ENCODE measurements at places on chromosomes 12 and 14.
A peak's percentile ranks its signal among the peaks of the same experiment; 100 is the strongest.

GRCh38 chr12:20440408-20440807 is 72.1 kb downstream of the PDE3A start:
- no peak for DNase-seq

DNA sequence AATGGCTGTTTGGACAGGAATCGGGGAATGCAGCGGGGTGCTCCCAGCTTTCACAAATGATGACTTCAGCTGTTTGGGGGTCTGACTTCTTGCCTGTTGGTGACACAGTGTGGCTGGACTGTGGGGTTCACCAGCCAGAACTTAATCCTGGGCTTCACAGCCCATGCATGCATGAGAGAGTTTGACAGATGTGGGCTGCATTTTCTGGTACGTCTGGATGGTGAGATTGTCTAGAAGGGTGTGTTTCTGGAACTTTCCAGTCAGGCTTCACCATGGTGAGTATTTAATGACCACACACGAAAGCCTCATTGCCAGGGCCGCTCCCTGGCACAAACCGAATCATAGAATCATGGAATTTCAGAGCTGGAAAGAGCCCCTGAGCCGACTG is 29.6 kb downstream of the CHST11 start:
- no peak for DNase-seq

GRCh38 chr12:53561590-53561953 is 54.3 kb upstream of the NPFF start:
- DNase-seq = peak; percentile 81

- no peak for DNase-seq
Measured at GRCh38 chr12:79001404-79001803, 136.8 kb downstream of the SYT1 start.

- DNase-seq = no peak
Measured at GRCh38 chr12:104999347-104999685, 13.2 kb downstream of the NOPCHAP1 start.

- no peak for DNase-seq
Measured at GRCh38 chr14:67882986-67883555, 63.5 kb downstream of the RAD51B start.

DNA sequence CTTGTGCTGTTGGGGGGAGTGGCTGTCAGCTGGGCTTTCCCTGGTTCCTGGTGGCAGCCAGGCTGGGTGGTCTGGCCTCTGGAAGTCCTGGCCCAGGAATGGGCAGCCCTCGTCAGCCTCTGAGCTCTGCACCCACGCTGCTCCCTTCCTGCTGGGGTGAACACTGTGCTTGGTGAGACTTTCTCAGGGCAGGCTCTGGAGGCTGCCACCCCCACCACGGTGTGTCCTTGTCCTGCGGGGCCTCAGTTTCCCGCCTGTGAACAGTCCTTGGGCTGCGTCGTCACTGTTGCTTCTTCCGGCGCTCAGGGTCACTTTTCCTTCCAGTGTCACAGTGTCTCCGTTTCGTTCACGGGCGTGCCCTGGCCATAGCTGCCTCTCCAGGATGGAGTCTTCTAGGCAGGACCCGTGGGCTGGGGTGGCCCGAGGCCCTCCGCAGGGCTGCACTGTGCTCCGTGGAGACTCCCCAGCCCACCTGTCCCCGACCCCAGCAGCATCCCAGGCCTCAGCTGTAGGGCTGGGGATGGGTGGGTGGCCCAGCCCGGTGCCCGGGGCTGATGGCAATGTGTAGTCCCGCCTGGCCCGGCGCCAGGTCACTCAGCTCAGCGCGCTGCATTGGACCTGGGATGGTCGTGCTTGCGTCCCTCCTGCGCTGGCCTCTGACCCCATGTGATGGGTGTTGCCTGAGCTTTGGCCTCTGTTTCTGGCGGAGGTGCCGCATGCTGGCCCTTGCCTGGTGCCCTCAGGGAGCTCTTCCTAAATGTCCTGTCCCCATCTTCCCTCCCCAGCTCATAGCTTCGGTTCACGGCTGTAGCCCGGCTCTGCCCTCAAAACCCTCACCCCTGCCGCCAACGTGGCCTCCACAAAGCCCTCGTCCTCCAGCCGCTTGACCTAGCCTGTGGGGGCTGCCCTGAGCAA is 6.8 kb downstream of the KIF26A start:
- DNase-seq = no peak

- no peak for DNase-seq
Measured at GRCh38 chr12:53161119-53161911, 19.2 kb upstream of the ZNF740 start.

- DNase-seq = no peak
Measured at GRCh38 chr14:91324606-91325575, 80.4 kb upstream of the GPR68 start.

GRCh38 chr12:121982950-121983349 is 38.7 kb upstream of the BCL7A start:
- DNase-seq = no peak

- DNase-seq = no peak
Measured at GRCh38 chr14:37932008-37932407, 275.7 kb upstream of the SSTR1 start.

DNA sequence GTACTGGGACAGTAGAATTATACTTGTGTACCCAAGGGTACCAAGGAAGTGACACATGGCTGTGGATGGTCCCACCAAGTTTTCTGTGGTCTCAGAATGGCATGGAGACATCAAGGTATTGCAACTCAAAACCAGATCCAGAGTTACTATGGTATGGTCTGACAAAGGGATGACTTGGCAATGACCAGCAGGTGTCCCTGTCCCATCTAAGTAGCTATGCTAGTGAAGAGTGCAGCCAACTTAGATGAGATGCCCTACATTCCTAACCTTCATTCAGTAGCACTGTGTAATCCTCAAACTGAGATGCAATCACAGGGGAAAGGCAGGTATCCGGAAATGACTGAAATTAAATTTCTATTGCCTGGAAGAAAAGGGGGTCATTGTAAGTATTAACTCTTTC is 188.7 kb upstream of the TMEM260 start:
- no peak for DNase-seq

- no peak for DNase-seq
Measured at GRCh38 chr12:50123203-50123602, 11.2 kb downstream of the COX14 start.

GRCh38 chr12:98935847-98936246 is 290.8 kb downstream of the APAF1 start:
- no peak for DNase-seq

DNA sequence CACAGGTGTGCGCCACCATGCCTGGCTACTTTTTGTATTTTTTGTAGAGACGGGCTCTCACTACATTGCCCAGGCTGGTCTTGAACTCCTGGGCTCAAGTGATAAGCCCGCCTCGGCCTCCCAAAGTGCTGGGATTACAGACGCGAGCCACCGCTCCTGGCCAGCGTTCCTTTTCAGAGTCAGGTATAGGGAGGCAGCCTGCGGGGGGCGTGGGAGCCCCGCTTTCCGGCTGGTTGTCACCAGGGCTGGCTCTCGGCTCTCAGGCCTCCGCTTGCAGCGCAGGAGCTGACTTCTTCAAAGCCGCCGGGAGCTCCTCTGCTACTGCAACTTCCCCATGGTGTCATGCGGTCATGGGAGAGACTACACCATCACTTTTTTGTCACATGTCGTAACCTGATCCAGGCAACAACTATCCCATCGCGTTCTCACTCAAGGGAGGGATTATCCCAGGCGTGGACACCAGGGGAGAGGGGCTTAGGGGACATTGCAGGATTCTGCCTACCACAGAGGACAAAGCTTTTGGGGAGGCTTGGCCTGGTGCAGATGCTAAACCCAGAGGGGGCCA is 129.4 kb downstream of the SCARB1 start:
- DNase-seq = no peak

GRCh38 chr12:58804749-58805148 is 115.6 kb downstream of the LRIG3 start:
- DNase-seq = no peak

DNA sequence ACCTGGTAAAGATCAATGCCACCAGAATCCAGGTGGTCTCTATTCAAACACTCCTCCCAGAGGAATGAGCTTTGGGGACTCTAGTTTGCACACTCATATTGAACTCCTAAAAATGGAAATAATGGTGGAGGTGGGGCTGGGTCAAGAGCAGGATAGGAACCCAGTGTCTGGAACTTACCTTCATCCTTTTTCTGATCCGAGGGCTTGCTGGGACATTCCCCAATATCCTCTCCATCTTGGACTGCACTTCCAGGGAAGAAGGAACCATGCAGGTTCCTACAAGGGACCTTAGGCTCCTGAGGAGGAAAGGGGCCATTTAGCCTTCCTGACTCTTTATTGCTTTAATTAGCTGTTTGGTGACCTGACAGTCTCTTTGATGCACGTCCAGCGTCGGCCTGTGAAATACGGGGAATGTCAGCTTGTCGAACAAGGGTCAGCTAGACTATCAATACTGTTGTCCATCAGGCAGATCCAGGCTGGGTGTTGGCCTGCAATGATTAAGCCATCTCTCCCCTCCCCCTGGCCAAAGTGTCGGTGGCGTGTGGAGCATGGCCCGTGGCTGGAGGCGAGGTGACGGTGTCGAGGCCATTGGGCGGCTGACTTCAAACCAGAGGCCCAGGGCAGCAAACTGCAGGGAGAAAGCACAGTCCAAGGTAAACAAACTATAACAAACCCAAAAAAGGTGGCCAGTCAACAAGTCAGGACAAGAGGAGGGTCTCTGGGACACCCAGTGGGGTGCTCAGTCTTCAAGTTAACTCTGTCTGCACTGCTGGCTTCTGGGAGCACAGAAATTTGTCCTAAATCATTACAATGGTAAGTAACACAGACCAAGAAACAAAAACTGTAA is 405.2 kb upstream of the TBX3 start:
- no peak for DNase-seq
